CD4-positive, alpha-beta T cell treated with Interleukin-4 for 4 hours (primary cell): ENCODE measurements at places on chromosomes 16 and 17.

- DNase-seq = no peak
These were observed 1.6 kb downstream of the HBA1 start for GRCh38 chr16:177981-178667.

- peak; percentile 30 for DNase-seq
These were observed 7.7 kb upstream of the PECAM1 start for GRCh38 chr17:64398320-64398719.

DNA sequence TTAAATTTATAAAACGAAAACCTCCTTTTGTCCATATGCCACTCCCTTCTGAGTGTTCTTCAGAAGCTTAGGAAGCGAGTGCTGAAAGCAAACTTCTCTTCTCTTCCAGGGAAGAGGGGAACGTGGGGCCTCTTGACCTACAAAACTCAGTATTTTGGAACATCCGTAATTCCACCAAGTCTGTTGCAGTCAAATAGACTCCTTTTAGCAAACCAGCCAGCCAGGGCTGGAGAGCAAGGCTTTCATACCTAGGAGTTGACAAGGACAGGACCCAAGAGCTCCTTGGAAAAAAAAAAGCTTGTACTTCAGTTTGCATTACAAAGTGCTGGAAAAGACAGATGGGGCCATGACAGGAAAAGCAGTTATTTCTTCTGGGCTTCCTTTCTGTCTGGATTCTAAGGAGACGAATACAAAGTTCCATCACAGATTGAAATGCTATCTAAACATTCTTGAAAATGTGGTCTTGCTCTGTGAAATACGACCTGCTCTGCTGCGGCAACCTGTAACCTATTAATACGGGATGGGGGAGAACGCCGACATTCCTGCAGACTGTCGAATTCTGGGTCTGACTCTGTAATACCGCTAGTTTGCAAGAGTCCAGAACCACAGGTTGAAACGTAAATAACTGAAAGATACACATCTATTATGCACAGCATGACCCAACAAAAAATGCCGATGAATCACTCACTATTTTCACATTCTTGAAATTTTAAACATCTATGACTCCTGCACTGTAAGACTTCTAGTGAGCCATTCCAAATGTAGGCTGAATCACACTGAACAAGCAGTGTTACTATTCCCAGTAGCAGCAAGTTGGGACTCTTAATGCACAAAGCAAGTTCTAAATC is 20.6 kb downstream of the VPS53 start:
- DNase-seq = no peak

DNA sequence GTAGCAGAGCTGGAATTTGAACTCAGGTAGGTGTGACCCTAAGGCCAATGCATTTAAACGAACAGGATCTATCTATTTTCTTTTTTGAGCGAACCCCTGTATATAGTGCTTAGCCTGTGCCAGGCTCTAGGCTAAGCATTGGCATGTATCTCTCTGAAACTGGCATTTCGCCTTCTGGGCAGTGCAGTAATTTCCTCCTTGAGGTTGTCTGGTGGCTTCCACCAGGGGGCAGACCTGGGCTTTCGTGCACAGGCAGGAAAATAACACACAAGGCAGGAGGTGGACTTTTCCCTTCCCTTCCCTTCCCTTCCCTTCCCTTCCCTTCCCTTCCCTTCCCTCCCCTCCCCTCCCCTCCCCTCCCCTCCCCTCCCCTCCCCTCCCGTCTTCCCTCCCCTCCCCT is 34.4 kb upstream of the PRKCB start:
- DNase-seq = peak; percentile 73

DNA sequence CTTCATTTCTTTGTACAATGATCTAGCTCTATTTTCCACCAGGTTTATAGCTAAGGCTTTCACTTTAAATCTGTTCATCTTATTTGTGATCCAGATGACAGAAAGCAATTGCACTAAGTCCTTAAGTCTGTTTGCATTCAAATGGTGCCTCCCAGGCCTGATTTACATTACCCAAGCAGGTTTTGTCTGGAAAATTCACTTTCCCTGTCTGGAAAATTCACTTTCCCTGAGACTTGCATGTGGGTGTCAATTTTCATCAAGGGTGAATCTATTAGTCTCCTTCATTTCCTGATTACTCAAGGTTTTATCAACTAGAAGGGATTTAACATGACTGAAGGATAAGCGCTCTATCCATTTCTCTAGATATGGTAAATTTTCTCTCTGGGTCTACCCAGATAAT is 1480.2 kb upstream of the GOT2 start:
- no peak for DNase-seq

- DNase-seq = no peak
These were observed 23.8 kb downstream of the NLRP1 start for GRCh38 chr17:5560361-5560988.

DNA sequence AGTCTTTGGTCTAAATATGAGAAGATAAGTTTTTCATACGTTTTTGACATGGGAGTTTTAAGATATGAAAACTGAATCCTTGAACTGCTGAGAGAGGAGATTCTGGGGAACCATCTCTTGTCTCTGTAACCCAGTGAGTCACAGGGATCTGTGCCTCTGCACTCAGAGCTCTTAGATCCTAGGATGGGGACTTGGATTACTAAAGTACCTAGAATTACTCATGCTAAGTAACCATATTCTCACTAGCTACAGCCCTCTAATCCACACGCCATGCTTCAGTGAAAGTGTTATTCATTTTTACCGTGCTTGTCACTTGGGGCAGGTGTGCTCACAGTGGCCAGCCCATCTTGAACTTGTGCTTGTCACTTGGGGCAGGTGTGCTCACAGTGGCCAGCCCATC is 2.0 kb downstream of the MRM3 start:
- DNase-seq = no peak
